Gastroesophageal sphincter (tissue), 4 donors: ENCODE measurements at places on chromosomes 7 and 10.

DNA sequence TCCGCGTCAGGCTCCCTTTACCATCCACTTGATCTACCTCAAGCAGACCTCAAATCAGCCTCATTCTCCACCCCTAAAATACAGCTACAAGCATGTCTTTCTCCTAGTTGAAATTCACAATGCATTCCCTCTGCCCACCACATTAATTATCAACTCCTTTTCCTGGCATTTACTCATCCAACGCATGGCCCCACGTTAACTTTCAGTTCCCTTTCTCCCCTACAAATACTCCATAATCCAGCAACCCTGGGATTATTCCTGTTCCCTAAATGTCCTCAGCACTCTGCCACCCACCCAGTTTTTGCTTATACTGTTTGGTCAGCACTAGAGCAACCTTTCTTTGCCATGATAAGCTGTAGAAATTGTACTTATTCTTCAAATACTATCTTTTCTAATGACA is 5.7 kb upstream of the VIM start:
- ATAC-seq, result no peak

DNA sequence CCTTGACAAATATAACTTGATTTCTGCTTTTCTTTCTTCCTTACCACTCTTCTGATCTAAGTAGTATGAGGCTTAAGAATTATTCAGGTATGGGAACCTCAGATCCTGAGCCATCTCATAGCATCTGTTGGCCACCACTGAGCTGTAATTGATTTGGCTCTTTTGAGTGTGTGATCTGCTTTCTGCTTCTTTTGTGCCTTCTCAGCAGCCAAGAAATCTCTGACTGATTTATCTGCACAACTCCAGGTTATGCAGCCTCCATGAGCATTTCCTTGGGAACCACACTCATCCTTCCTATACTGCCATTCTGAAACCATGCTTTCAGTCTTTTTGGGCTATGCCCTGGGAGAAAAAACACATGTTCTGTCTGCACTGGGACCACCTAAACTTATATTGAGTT is 178.0 kb upstream of the FAM3C start:
- ATAC-seq, result no peak

DNA sequence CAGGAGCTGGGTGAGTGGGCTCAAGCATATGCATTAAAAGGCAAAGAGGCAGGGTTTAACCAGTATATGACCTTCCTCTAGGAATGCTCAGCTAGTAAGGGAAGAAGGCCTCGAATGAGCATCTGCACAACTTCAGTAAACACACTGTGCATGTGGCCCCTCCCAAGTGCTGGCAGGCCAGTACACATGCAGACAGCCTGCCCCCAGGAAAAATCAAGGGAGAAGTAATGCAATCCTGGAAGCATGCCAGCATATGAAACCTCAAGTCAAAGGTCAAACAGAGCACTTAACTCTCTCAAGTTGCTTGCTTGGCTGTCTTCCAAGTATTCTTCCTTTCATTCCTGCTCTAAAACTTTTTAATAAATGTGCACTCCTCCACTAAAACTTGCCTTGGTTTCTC is 208.4 kb downstream of the ACTR3B start:
- no peak for ATAC-seq

GRCh38 chr7:8833355-8833754 is 399.9 kb downstream of the NXPH1 start:
- no peak for ATAC-seq

GRCh38 chr10:26829810-26830515 is 30.8 kb downstream of the ABI1 start:
- ATAC-seq, result no peak

- ATAC-seq, result peak; percentile 64
Observed at GRCh38 chr7:25846722-25847121, 305.3 kb upstream of the NFE2L3 start.
